ENCODE measurements at places on chromosomes 7 and 10.

DNA sequence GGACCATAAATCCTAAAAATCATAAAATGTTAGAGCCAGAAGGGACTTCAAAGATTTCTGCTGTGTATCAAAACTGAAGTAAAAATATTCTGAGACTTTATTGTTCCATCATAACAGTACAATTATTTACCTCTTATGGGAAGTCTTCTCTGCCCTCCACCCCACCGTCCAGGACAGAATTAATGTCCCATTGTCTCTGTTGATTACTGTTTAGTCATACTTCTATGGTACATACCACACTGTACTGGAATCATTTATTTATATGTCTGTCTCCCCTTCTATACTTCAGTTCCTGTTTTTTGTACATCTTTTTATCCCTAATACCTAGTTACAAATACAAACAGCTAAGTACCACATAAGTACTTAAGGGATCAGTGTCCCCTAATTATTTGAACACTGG is 91.4 kb upstream of the CAPZA2 start:
- no peak for DNase-seq

- no peak for DNase-seq
These were observed 2.4 kb downstream of the NCAPG2 start for GRCh38 chr7:158702196-158702595.

- no peak for DNase-seq
These were observed 40.9 kb downstream of the GPR37 start for GRCh38 chr7:124724507-124725192.

DNA sequence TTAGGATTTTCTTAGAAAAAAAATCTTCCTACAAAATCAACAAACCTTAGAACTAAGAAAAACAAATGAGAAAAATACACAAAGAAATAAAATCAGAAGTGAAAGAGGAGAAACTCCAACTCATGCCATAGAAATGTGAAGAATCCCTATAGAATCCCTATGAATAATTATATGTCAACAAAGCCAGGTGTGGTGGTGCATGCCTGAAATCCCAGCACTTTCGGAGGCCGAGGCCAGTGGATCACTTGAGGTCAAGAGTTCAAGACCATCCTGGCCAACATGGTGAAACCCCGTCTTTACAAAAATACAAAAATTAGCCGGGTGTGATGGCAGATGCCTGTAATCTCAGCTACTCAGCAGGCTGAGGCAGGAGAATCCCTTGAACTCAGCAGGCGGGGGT is 27.1 kb downstream of the ACSM6 start:
- DNase-seq: no peak

DNA sequence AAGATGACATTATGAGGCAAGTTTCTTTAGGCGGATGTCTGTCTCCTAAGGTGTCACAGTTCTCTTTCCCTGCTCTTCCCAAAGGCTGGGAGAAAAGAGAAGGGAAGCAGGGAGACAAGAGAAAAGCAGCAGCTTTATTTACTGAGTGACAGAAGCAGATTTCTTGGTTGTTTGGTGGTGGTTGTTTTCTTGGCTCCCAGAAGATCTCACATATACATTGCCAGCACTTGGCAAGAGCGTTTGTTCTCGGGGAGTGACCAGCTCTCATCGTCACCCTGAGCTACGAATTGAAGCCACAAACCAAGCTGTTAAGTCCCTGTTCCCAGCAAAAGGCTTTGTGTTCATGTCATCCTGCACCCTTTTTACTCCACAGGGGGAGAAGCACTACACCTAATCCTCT is 11.4 kb downstream of the CDHR3 start:
- no peak for DNase-seq

Data from stimulated activated CD4-positive, alpha-beta T cell treated with anti-CD3 and anti-CD28 coated beads, Interleukin-1b, Interleukin-23, amount 100 ng/mL, for 1 hour (primary cell).